ENCODE measurements at places on chromosomes 1 and 21.

GRCh38 chr1:88595355-88596002, 88.6 kb upstream of the PKN2 start:
- peak; percentile 6 for DNase-seq

DNA sequence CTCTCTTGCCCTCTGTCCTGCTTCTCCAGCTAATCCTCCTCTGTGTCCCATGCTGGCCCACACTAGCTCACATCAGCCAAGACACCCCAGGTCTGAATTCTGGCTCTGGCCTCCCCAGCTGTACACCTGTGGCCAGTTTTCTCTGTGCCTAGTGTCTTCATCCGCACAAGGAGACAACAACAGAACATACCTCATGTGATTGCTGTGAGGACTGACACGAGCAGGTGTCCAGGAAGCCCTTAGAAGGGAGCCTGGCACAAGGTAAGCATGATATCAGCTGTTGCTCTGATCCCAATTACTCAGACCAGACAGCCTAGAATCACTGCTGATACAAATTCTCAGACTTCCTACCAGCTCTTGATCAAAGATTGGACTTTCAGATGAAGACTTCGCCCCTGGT, 71.2 kb upstream of the GJB5 start:
- DNase-seq: no peak

GRCh38 chr1:91283421-91283726, 121.3 kb downstream of the HFM1 start:
- DNase-seq: no peak

GRCh38 chr1:161192476-161193465, 6.1 kb downstream of the ADAMTS4 start:
- peak; percentile 84 for DNase-seq

DNA sequence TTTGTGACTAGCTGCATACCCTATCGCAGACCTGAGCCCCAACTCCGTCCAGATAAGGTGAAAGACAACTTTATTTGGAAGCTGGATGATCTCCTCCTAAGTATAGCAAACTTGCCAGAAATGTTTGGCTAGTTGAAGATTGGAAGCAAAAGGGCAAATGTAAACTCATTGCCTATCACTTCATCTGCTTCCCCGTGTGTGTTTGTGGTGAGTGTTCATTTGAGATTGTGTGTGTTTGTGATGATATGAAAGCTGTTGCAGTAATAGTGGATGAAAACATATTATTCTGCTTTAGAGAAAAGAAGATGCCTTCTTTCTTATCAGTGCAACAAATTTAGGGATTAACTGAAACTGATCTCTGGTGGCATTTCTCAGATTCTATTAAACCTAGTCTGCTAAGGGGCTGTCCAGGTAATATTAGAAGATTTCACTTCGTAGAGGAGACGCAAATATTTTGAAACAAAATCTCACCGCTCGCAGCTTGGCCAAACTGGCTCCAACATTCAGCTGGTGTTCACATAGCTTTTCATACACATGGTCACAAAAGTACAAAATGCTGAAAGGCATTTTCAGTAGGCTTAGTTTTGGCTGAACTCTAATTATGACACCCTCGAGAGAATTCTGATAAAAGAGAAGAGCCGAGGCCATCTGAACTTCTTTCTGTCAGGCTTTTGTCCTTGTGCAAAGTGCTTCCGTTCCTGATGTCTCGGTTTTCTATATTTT, 1.1 kb downstream of the TBX19 start:
- no peak for DNase-seq

DNA sequence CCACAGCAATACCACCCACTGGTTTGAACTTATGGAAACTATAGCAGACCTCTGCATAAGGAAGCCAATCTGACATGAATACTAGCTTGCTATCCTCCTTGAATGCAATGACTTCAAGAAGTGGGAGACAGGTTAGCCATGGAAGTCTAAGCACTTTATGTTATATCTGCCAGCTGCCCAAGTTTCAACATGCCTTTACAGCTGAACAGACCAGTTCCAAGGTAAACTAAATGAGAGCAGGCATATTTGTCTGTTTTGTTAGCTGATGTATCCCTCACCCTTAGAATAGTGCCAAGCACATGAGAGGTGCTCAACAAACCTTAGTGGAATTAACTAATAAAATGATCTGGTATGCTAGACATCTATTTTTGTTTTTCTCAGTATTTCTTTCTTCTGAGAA, 65.1 kb downstream of the ALG14 start:
- DNase-seq: no peak

GRCh38 chr1:234489007-234489697, 10.2 kb upstream of the TARBP1 start:
- DNase-seq: no peak

DNA sequence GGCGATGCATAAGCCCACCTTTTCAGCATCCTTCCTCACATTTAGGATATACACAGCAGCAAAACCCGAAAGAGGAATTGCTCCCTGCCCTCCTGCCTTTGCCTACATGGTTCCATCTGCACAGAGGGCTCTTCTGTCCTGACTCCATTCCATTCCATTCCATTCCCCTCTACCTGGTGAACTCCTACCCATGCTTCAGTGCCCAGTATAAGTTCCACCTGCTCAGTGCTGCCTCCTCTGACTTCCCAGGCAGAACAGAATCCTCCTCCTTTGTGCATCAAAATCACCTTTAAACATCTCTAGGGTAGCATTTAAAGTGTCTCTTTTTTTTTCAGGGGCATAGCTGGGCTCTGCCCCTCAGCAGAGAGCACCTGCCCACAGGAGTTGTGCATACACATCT, 112.9 kb downstream of the PCNX2 start:
- no peak for DNase-seq

- DNase-seq: no peak
Measured at GRCh38 chr1:228751360-228752098, 16.2 kb downstream of the RHOU start.

DNA sequence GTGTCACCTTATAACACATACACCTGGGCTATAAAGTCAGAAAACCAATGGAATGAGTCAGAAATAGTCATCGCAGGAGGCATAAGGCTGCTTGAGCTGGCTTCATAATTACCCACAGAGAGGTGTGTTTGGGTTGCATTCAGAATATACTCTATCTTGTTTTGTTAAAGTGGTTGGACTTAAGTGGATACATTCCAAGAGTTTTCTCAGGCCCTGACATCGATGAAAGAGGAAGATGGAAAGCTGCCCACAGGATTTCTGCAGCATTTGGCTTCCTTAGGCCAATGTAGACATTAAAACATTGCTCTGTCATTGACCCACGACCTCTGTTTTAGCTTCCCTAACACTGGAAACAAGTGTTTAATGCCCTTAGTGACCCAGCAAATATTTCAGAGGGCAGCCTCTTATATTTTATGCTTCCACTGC, 18.6 kb upstream of the BCL10 start:
- DNase-seq: no peak

GRCh38 chr21:32035617-32036016, 162.8 kb downstream of the HUNK start:
- DNase-seq: no peak

DNA sequence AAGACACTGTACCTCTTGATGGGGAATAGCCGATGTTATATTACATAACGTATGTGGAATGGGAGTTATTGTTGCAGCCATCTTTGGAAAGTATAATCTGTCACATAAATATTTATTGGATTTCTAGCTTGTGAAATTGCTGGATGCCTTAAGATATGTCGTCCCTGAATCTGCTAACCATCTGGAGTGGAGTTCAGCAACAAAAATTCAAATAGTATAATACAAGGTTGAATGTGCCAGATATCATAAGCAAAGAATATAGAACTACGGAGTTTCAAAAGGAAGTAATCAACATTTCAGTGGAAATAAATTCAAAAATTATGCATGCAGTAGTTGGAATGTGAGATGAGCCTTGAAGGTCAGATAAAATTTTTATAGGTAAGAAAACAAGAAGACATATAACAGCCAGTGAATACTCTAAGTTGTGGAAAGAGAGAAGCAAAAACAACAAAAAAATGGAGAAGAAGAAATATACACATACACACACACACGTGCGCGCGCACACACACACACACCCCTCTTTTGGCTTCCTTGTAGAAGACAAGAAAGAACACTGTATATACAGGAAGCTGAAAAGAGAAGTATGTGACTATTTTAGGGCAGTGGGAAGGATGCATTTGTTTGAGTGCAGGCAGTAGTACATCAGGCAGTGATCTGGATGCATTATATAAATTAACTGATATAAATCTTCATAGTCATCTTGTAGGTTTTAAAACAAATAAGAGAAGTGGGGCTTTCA, 516.7 kb downstream of the KCNT2 start:
- DNase-seq: no peak

DNA sequence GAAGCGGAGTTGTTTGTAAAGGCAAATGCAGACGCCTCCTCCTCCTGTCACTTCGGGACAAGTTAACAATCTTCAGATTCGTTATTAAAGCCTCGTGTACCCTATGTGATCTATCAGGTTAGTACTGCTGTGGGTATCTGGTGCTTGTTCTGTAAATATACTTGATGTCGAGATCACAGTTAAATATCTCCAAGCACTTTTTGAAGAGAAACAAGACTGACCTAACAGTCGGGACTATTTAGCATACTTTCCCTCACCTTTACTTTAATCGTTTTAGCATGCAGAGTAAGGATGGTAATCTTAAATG, 710 bp downstream of the KLHL20 start:
- no peak for DNase-seq

- no peak for DNase-seq
Measured at GRCh38 chr1:207791290-207791689, 39.4 kb downstream of the CD46 start.

- no peak for DNase-seq
Measured at GRCh38 chr1:151803915-151804314, 1.3 kb downstream of the LINGO4 start.

- no peak for DNase-seq
Measured at GRCh38 chr1:20612221-20612746, 21.0 kb upstream of the PINK1 start.

DNA sequence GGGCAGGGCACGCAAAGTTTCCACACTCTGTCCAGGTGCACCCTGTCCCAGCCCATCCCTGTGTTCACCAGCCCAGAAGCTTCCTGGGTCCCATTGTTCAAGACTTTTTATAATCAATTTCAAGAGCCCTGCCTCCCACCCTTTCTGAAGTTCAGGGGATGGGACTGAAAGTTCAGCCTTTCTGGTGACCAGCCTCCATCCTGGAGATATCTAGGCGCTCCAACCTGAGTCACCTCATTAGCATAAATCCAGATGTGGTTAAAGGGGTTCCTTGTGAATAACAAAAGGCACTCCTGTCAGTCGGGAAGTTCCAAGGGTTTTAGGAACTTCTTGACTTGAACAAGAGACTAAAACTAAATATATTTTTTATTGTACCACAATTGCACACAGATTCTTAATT, 48.4 kb upstream of the RAP1A start:
- DNase-seq: no peak

GRCh38 chr1:171852272-171852671, 11.0 kb downstream of the DNM3 start:
- no peak for DNase-seq

Data from NCI-H2081 (cell line).